CD4-positive, alpha-beta memory T cell (primary cell): ENCODE measurements at places on chromosomes 7 and 10. TPM values are rescaled to one million over a fixed set of nuclear protein-coding genes. Genes with fewer than 3 reads are reported as not detected.

Gene CRYGN
- total RNA-seq, result not detected

DNA sequence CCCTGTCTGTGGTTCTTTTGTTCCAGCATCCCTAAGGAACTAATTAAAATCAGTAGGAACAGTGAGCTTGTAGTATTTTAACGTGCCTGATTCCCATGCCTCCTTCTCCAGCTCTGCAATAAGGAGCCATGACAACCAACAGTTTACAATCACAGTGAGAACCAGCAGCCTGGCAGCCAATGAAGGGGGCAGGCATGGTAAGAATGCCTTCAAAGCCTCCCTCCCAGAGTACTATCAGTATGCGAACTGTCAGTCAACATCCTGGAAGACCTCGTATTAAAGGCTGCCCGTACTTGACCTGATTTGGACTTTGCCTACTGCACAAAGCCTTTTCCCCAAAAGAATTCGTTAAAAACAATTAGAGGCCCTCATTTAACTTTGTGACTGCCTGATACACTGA lies 7.7 kb downstream of the ZPBP start:
- DNase-seq, result no peak

- no peak for DNase-seq
Measured at GRCh38 chr7:47333959-47334358, 248.0 kb downstream of the TNS3 start.

DNA sequence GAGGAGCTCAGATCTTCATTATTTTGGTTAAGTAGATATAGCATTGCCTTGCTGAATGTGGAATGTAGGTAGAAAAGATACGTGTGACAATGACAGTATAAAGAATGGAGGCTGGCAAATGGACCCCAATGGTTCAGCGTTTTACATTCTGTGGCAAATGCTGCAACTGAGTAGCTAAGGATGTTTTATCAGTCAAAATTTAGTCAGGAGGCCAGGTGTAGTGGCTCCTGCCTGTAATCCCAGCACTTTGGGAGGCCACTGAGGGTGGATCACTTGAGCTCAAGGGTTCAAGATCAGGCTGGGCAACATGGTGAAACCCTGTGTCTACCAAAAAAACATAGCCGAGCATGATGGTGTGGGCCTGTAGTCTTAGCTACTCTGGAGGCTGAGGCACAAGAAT lies 120.5 kb upstream of the GHITM start:
- no peak for DNase-seq

GRCh38 chr7:132112657-132113056 lies 463.6 kb downstream of the PLXNA4 start:
- DNase-seq, result no peak

DNA sequence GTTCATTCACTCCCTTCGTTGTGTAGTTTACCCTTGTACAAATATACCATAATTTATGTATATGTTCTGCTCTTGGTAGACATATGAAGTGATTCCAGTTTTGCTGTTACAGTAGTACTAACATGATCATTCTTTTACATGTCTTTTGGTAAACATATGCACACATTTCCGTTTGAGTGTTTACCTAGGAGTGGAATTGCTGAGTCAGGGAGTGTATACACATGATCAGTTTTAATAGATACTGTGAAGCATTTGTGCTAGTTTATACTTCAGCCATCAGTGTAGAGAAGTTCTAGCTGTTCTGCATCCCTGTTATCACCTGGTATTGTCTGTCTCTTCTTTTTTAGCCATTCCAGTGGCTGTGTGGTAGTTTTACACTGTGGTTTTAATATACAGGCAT lies 34.5 kb upstream of the CYP26C1 start:
- no peak for DNase-seq

- no peak for DNase-seq
Measured at GRCh38 chr10:63760034-63760707, 239.0 kb downstream of the REEP3 start.

GRCh38 chr10:77955136-77955535 lies 28.6 kb upstream of the DLG5 start:
- no peak for DNase-seq

DNA sequence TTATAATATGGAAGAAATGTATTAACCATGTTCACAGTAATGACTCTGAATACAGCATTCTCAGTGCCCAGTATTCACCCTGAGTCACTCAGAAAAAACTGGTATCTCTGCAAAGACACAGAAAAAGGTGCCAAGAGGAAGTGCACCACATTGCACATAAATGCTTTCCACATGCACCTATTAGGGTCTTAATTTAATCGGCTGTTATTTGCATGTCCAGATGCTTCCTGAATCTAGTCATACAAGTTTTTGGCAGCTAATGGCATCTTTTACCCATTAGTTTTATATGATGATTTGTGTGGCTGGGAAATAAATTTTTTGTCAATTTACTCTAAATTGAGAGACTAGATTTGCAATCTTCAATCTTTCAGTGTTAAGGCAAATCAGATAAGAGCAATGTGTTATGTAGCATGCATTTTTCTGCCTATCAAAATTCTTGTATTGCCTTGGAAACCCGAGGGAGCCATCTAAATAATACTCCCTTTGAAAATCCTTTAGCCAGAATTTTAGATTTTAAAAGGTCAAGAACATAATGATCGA lies 58.2 kb downstream of the ZNF680 start:
- no peak for DNase-seq

DNA sequence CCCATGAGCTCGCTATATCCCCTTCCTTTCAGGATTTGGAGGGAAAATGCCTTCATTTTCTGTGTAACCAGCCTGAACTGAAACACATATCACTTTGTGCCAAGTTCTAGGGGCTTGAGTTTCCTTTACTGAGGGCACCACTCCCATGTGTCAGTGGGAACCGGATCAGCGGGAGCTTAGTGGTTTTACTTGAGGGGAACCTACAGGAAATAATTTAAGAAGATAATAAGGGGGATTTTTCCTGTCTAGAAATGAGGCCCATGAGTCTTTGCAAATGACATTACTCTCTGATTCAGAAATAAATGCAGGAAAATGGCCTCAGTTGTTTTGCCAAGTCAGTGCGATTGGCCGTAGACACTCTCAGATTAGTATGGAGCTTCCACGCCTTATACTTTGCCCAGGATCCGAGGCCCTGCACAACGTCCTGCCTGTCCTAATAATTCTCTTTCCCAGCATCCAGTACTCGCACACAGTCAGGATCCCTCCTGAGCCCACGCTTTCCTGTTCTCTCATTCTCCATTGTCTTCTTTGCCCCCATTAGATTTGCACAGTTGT lies 86.4 kb upstream of the LYZL1 start:
- no peak for DNase-seq

DNA sequence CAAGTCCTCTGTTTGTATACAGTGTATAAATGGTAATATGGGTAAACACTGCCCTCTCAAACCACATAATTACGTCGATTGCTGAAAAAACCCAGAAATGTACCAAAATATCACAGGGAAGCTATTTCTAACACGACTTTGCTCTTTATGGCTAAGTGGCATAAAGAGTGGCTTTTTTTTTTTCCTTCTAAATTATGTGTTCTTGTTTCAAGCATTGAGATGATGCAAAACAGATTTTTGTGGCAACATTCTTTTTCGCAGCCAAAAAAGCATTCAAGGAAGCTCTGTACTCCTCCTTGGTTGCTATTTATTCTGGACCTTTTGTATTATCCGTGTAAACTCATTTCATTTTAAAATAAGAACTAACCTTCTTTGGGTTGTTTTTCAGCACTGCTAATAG lies 138.9 kb downstream of the VTI1A start:
- DNase-seq, result no peak

Gene SLC16A12
- not detected for total RNA-seq

Gene LRRN3
- 41.5 TPM for total RNA-seq

DNA sequence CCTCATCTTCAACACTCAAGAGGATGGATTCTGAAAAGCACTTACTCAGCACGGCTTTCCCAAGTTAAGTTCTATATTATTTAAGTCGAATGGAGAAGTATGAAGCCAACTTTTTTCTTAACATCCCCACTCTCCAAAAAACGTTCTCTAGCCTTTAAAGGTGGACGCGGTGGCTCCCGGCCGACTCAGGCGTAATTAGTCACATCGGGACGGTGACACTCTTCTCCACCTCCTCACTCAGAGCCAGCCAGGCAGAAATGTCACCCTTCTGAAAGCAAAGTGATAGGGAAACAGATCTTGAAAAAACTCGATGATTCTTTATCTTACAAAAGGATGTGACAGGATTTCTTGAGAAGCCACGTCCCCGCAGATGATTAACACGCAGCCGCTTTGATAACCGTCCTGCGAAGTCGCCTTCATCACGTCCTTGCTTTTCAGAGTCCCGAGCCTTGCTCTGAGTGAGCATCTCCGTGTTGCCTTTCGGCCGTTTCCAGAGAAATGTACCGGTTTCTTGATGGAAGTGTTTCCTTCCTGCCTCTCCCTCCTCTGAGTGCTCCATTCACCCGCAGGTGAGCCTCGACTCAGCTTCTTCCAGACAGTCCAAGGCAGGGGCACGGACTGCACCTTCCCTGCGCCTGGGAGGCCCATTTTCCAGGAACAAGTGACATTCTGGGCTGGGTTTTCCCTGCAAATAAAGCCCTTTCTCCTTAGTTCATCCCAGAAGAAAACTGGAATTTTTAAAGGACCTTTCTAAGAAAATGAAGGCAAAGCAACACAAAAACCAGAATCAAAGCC lies 314.8 kb downstream of the DNAJB6 start:
- no peak for DNase-seq

DNA sequence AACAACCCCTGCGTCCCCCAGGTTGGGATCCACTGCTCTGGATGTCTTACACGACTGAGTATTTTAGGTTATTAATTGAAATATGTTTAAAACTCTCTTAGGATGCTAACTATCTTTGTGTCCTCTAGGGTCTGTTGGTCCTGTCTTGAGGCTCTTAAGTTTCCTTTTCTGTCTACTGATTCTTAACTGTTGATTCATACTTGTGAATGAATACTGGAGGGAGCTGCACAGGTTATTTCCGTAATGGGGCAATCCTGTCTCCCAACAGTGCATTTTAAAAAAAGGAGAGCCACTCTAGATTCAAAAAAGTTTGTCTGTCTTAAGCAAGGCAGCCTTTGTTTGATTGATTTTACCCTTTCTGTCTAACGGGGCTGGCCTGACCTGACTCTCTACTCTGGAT lies 237.6 kb upstream of the POM121L12 start:
- no peak for DNase-seq

GRCh38 chr7:140698477-140698876 lies 2.0 kb downstream of the NDUFB2 start:
- no peak for DNase-seq

Gene CLDN12
- total RNA-seq, result 6.1 TPM

GRCh38 chr10:128042131-128042610 lies 84.1 kb downstream of the MKI67 start:
- DNase-seq, result no peak
